ENCODE measurements at places on chromosomes 3 and 15. TPM values are rescaled to one million over a fixed set of nuclear protein-coding genes. Genes with fewer than 3 reads are reported as not detected.

The NKTR gene
- total RNA-seq = 58.1 TPM

The BCL2A1 gene
- total RNA-seq = not detected

The ITPKA gene
- not detected for total RNA-seq

The CHRFAM7A gene
- total RNA-seq = 0.33 TPM

The PDZRN3 gene
- 2.0 TPM for total RNA-seq

The PLA2G4E gene
- not detected for total RNA-seq

The GOLGA6D gene
- total RNA-seq = not detected

The ARRDC4 gene
- total RNA-seq = 19.7 TPM

The TMC3 gene
- total RNA-seq = not detected

The ZNF619 gene
- 6.5 TPM for total RNA-seq

The TMCO5A gene
- total RNA-seq = not detected

The SAXO2 gene
- 4.2 TPM for total RNA-seq

The IL5RA gene
- not detected for total RNA-seq

The CKMT1B gene
- 47.5 TPM for total RNA-seq

The TUSC2 gene
- 22.0 TPM for total RNA-seq

The GOLGA8G gene
- 3.5 TPM for total RNA-seq

The CILP gene
- not detected for total RNA-seq

The BNC1 gene
- 85.3 TPM for total RNA-seq

The MCF2L2 gene
- total RNA-seq = 3.6 TPM

The NEK10 gene
- total RNA-seq = 2.7 TPM

The CPNE9 gene
- total RNA-seq = not detected

The MORC1 gene
- total RNA-seq = not detected

The ROPN1 gene
- total RNA-seq = 0.33 TPM

The TUSC7 gene
- total RNA-seq = not detected

The STRIT1 gene
- total RNA-seq = not detected

The MUC13 gene
- not detected for total RNA-seq

The CDCP1 gene
- 126 TPM for total RNA-seq

The KBTBD13 gene
- total RNA-seq = not detected

The IRAK2 gene
- total RNA-seq = 11.2 TPM

The GOLGA8J gene
- not detected for total RNA-seq

The CCR2 gene
- total RNA-seq = not detected

The SERINC4 gene
- total RNA-seq = 0.17 TPM

The TPRG1 gene
- 3.0 TPM for total RNA-seq

The PLCH1 gene
- total RNA-seq = 4.3 TPM

The PARP15 gene
- total RNA-seq = not detected

The KCNH8 gene
- 0.14 TPM for total RNA-seq

The SELENOK gene
- total RNA-seq = 16.8 TPM

The THRB gene
- total RNA-seq = 13.1 TPM

The SLC22A13 gene
- total RNA-seq = 2.5 TPM
